ENCODE measurements at places on chromosomes 12 and 14.

DNA sequence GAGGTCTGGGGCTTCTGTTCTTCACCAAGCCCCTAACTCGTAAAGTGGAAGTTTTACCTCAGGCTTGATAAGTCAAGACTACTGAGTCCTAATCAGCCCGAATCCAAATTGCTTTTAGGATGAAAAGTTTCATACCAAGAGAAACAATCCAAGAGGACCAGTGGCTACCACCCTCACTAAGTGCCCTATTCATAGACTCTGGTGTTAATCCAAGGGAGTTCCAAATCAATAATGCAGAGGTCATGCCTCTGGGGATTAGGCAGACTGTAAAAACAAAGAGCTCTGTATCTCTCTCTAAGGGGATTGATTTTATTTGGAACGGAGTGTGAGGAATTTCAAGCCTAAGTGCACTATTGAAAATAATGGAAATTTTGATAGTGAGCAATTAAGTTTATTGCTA, 76.3 kb upstream of the LMNTD1 start:
- no peak for DNase-seq

GRCh38 chr12:17918013-17918412, 172.0 kb downstream of the RERGL start:
- DNase-seq, result no peak

GRCh38 chr14:50520947-50521815, 11.2 kb downstream of the MAP4K5 start:
- no peak for DNase-seq

DNA sequence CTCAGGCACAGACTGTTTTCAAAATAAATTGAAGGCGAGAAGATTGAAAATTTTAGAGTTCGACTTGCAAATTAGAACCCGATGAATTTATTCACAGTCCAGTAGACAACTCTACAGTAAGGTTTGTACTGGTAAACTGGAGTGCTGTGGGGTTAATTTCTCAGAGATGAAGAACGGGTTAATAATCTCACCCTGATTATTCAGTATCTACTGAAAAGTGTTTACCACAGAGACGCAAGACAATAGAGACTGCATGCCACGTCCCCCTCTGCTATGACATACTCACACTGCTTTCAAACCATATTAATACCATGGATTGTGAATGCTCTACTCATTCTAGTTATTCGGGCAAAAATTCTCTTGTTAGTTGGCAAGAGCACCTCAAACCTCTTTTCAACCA, 36.1 kb downstream of the CFL2 start:
- no peak for DNase-seq

DNA sequence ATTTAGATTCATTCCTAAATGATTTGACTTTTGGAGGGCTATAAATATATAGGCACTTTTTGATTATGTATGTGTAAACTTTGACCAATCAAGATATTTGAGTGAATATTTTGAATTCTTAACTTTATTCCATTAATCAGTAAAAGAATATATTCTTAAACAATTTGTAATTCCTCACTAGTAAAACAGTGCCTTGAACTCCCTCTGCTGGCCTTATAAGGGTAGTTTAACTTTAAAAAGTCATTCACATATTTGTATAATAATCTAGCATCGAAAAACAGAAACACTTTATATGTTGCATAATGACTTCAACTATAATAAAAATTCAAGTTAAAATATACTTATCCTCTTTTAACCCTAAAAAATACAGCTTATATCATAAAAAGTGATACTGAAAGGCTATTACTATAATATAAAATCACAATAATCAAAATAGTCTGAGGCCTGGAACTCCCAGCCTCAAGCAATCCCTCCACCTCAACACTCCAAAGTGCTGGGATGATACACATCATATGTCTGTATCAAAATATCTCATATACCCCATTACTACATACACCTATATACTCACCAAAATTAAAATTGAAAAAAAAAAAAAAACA, 31.2 kb downstream of the CCDC59 start:
- no peak for DNase-seq

DNA sequence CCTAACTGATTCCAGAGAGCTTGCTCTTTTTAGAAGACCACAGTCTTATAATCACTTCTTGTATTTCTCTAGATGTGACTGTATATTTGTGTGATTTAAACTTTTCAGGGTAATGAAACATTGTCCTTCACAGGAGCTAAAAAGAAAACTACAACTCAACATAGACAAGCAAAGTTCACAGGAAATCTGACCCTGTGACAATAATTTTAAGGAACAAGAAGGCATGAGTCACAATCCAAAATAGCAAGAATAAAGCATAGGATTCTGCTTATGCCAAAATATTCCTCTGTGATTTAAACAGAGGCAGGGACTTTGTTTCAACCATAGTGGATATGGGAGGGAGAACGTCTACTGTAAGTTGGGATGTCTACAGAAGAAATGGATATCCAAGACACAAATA, 44.3 kb downstream of the GPR65 start:
- DNase-seq, result no peak

- no peak for DNase-seq
Measured at GRCh38 chr12:96378319-96378718, 21.9 kb downstream of the CDK17 start.

GRCh38 chr12:59929110-59929509, 333.3 kb downstream of the SLC16A7 start:
- no peak for DNase-seq

DNA sequence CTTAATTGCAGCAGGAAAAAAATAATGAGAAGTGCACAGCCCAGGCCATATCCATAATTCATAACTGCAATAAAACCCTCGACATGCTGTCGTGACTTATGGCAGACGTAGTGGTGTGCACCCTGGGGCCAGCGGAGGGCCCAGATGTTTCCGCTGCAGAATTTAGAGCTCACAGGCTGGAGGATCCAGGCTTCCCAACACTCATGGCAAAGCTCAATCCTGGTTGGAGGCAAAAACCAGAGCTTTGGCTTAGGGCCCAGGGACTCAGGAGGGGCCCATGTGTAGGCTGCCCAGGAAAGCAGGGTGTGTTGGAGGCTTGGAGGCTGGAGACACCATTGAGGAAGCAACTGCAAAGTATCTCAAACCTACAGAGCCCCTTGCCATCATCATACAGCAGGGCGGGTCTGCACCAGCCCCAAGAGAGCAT, 68.7 kb downstream of the SERPINA3 start:
- no peak for DNase-seq

GRCh38 chr14:51521764-51522163, 129.9 kb upstream of the FRMD6 start:
- no peak for DNase-seq

GRCh38 chr14:82134411-82134810, 600.8 kb upstream of the SEL1L start:
- no peak for DNase-seq
